ENCODE measurements at places on chromosomes 4 and X.

- DNase-seq = no peak
Observed at GRCh38 chr4:111228874-111229273, 606.0 kb upstream of the PITX2 start.

DNA sequence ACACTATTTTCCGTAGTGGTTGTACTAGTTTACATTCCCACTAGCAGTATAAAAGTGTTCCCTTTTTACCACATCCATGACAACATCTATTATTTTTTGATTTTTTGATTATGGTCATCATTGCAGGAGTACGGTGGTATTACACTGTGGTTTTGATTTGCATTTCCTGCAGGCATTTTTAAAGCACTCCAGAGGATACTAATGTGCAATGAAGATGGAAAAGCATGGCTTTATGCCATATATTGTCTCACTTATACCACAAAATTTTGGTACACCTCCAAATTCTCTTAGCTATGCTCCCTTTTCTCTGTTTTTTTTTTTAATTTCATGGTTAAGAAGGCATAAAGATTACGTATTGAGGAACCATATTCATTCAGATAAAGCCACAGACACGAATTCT, 35.1 kb upstream of the NPY2R start:
- no peak for DNase-seq

GRCh38 chr4:96887857-96888256, 1048.0 kb downstream of the PDHA2 start:
- no peak for DNase-seq

GRCh38 chrX:16005917-16006316, 117.4 kb upstream of the GRPR start:
- no peak for DNase-seq

DNA sequence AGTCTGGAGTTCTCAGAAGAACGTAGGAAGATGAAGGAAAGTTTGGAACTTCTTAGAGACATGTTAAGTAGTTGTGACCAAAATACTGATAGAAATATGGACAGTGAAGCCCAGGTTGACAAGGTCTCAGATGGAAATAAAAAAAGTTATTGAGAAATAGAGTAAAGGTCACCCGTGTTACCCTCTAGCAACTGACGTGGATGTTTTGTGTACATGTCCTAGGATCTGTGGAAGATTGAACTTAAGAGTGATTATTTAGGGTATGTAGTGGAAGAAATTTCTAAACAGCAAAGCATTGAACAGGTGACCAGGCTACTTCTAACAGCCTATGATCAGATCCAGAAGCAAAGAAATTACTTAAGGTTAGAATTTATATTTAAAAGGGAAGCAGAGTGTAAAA, 1020.4 kb downstream of the FSTL5 start:
- no peak for DNase-seq

- no peak for DNase-seq
Observed at GRCh38 chr4:48667148-48667547, 112.9 kb downstream of the FRYL start.

DNA sequence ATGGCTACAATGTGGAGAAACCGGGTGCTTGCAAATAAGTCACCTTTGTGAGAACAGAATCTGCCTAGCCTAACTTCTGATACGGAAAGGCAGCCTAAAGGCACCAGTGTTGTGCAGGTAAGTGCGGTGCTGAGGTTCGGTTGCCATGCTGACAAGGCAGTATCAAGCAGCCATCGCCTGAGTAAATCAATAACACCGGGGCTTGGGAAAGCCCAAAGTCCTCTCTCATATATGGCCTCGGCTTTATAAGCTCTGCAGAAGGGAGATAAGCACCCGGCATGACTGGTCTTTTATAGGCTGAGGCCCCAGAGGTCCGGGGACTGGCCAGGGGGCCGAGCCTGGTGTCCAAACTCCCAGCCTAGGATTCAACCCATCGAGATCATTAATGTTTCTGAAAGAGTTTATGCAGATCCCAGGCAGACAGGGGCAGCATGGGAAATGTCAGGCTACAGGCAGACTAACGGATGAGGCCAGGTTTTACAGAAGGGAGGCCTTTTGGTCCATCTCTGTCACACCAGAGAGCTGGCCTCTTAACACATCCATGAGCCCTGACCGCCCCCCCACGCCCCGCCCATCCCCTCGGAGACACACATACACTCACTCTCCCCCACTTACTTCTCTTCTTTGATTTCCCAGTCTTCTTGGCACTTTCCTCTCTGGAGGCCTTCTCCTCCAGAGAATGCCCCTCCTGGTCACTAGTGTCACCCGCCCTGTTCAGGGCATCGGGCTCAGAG, 38.5 kb downstream of the ELF4 start:
- DNase-seq = no peak

GRCh38 chr4:56080384-56080783, 131.6 kb downstream of the CEP135 start:
- DNase-seq = no peak

GRCh38 chr4:185576314-185576961, 41.1 kb upstream of the PDLIM3 start:
- DNase-seq = no peak

GRCh38 chrX:67651437-67652142, 107.8 kb downstream of the AR start:
- no peak for DNase-seq

DNA sequence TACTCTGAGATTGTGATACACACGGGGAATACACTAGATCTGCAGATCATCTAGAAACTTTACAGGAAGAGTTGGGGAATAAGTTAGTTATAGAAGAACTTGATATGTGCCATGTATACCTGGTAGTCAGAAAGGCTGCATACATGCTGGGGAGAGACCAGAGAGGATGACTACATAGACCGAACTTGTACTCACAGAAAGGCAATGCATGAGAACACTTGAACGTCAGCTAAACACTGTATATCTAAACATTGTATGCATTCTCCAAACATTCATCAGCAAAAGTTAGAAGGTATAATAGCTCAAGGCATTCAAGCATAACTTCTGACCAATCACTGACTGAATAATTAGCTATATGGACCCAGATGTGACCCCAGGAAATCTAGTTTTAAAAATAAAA, 78.0 kb upstream of the PDHA2 start:
- no peak for DNase-seq
